ENCODE measurements at places on chromosomes 13 and 19.

- DNase-seq, result no peak
These were observed 1356.6 kb downstream of the SLITRK5 start for GRCh38 chr13:89027694-89028306.

DNA sequence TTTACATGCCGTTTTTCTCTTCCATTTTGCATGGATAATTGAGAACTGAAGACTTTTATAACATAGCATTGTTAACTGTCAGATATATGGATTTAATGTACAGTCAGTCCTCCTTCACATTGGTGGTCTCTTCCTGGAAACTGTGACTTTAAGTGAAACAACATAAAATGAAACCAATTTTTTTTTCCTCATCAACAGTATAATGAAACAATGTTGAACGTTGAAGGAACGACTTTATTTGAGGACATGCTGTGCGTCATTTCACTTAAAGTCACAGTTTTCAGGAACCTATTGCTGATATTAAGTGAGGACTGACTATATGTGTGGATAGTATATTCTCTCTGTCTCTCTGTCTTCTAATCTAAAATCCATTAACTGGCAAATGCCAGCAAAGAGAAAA, 54.8 kb downstream of the COG3 start:
- DNase-seq, result no peak

- no peak for DNase-seq
These were observed 8.1 kb upstream of the HCN2 start for GRCh38 chr19:581399-582111.

GRCh38 chr13:98370261-98370660, 193.2 kb upstream of the RNF113B start:
- DNase-seq, result no peak

- DNase-seq, result no peak
These were observed 59.7 kb upstream of the TRPC4 start for GRCh38 chr13:37929308-37929707.

- DNase-seq, result no peak
These were observed 9.6 kb downstream of the UPF1 start for GRCh38 chr19:18841400-18841799.

DNA sequence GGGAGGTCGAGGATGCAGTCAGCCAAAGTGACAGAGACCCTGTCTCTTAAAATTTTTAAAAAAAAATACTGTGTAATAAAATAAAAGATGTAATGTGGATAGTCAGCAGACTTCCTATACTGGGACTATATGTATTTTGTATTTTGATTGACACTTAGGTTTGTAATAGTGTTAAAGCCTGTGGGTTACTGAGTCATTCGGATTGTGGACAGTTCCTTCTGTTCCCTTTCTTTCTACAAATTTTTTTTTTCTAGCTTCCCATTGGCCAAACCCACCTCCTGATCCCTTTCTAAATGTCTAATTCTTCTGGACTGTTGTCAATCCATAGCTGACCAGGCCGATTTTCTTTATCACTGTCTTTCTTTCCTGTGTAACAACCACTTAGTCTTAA, 108.0 kb downstream of the DNAJC3 start:
- no peak for DNase-seq

DNA sequence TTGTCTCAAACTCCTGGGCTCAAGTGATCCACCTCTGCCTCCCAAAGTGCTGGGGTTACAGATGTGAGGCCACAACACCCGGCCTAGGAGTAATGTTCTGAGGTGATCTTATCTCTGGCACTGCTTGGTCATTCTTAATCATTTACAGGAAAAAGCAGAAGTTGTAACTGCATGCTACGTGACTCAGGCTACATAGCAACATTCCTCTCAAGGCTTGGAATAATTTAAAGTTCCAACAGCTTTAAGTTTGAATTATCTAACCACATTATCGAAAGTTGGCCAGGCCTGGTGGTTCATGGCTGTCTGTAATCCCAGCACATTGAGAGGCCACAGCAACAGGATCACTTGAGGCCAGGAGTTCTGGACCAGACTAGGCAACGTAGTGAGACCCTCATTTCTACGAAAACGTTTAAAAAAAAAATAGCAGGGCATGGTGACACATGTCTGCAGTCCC, 3.9 kb upstream of the B9D2 start:
- DNase-seq, result peak; percentile 95

DNA sequence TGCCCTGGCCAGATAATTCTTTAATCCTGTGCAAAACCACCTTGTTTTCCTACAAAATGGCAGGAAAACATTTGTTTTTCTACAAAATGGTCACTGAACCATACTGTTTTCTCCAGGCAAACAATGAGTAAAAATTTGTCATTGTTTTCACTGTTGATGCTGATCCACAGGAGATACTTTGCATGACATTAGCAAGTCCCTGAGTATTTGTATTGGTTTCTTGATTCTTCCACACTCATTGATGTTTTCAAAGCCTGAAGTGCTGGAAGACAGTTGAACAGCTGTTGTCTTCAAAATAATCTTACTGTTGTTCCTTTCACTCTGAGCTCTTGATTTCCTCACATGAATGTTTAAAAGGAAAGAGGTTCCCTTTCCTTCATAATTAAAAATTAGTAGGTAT, 123.1 kb upstream of the HTR2A start:
- DNase-seq, result no peak

GRCh38 chr19:56098731-56099568, 22.1 kb downstream of the ZNF787 start:
- no peak for DNase-seq

- DNase-seq, result no peak
These were observed 116.6 kb upstream of the UQCRFS1 start for GRCh38 chr19:29329460-29330134.

GRCh38 chr19:30376826-30377425, 4.7 kb downstream of the ZNF536 start:
- DNase-seq, result no peak

DNA sequence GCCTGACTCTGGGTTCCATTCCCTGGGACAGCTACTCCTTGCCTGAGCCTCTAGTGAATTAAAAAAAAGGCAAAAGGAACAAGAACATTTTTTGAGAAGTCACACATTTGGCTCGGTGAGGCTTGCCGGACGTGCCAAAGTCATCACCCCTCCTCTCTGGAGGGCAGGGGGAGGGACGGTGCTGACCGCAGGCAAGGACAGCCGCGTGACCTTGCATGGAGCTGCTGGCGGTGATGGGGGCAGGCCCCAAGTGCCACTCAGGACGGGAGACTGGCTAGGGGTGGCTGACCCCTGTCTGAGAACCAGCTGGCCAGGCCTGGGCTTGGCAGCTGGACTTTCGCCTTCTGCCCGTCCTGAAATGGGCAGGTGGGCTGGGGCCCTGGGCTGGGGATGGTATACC, 26.4 kb downstream of the MAP2K2 start:
- DNase-seq, result no peak

DNA sequence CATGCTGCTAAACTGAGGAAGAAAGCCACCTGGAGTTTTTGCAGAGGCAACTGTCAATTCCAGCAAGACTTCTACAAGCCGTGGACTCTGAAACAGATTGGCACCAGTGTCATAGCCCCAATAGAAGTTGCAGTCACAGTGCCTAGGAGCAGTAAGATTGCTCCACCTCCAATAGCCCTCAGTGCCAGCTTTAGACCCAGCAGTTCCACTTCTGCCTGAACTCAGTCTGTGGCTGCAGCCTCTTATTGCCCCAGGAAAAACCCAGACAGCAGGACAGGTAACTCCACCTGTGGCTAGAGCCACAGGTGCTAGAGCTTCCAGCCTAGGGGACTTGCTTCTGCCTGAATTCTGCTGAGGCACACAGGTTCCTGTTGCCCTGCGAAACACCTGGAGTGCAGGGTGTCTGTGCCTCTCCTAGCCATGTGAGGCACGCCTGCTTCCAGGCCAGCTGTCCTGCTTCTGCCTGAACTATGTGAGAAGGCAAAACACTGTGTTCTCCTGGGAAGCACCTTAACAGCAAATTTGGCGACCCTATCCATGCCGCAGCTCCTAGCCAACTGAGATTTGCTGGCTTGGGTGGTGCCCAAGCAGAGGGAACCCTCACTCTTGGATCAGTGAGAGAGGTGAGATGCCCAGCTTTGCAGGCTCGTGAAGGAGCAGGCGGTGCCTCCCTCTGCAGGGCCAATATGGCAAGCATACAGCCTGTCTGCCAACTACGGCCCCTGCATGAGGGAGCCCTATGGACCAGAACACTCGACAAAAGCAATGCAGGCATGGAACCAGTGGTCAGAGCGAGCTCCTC, 607.6 kb downstream of the PCDH17 start:
- DNase-seq, result no peak

GRCh38 chr13:48828962-48829411, 146.7 kb upstream of the FNDC3A start:
- DNase-seq, result no peak

DNA sequence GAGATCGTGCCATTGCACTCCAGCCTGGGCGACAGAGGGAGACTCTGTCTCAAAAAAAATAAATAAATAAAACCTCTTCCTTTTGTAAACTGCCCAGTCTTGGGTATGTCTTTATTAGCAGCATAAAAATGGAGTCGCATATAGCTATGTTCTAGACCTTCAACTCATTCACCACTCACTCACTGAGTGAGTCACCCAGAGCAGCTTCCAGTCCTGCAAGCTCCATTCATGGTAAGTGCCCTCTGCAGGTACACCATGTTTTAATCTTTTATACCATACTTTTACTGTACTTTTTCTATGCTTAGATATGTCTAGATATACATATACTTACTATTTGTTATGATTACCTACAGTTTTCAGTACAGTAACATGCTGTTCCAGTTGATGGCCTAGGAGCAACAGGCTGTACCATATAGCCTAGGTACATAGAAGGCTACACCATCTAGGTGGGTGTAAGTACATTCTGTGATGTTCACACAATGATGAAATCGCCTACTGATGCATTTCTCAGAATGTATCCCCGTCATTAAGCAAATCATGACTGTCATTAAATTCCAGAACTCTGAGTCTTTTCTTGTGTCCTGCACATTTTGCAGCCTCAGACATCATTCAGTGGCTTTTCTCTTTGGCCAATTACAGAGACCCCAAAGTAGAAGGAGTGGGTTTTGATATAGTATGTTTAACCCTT, 13.7 kb upstream of the FARP1 start:
- DNase-seq, result no peak

- no peak for DNase-seq
These were observed 3.8 kb upstream of the LTBP4 start for GRCh38 chr19:40597329-40597838.

DNA sequence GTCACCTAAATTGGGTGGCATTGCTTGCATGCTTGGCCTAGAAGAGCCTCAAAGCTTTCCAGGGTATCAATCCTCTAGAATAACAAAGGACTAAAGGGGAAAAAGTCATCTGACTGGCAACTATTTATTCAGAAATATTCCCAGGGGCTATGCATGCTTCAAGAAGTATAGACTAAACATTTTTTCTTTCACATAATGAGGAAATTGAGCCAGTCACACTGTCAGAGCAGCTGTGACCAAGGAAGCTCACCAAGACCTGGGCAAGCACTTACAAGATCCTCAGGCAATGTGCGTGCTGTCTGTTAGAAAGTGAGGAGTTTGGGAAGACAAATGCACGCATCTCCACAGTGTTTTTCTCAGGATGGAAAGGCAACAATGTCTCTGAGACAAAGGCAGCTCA, 747.2 kb downstream of the DIAPH3 start:
- DNase-seq, result no peak

- DNase-seq, result no peak
These were observed 19.4 kb upstream of the KLF5 start for GRCh38 chr13:73039201-73040108.

DNA sequence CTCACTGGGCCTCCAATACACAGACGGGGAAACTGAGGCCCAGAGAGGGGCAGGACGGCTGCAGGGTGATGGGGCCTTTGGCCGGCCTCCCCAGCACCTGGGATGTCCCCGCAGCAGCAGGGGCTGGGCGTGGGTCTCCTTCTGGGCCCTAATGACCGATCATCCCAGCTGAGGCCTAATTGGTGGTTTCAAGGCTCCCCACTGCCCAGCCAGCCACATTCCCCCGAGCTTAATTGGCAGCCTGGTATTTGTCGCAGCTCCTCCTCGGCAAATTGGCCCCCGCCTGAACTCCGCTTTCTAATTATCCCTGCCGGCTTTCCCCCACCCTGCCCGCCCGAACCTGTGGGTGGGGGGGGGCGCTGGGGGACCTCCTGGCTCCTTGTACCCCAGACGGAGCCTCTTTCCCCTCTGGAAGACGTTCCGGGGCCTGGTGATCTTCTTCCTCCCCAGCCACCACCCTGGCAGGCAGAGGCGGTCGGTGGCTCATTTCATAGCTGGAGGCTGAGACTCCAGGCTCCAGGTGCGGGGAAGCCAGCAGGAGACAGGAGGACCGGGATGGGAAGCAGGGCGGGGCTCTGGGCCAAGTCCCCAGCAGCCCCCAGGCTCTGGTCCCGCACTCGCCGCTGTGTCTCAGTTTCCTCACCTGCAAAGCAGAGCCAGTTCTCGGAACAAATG, 27.2 kb upstream of the WDR18 start:
- DNase-seq, result no peak

GRCh38 chr19:17846146-17846545, 1.6 kb downstream of the JAK3 start:
- DNase-seq, result no peak

DNA sequence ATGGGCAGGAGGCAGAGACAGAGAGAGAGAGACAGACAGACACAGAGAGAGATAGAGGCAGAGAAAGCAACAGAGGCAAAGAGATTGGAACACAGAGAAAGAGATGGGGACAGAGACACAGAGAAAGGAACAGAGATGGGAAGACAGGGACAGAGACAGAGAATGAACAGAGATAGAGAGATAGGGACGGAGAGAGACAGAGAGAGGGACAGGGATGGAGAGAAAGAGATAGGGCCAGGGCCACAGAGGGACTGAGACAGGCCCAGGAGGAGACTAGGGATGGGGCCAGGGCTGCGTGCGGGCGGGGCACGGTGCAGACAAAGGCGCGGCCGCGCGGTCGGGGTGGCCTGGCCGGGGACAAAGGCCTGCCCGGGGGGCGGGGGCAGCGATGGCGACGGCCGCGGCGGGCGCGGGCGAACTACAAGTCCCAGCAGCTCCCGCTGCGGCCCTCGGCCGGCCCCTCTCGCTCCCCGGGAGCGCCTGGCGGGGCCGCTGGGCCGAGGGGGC, at the start of gene ZNF358:
Gene ZNF358 (plus strand): TSS at position 459 of the 507 bp plus-strand sequence. CDS start 3,140 bp downstream, outside the sequence.
- no peak for DNase-seq

DNA sequence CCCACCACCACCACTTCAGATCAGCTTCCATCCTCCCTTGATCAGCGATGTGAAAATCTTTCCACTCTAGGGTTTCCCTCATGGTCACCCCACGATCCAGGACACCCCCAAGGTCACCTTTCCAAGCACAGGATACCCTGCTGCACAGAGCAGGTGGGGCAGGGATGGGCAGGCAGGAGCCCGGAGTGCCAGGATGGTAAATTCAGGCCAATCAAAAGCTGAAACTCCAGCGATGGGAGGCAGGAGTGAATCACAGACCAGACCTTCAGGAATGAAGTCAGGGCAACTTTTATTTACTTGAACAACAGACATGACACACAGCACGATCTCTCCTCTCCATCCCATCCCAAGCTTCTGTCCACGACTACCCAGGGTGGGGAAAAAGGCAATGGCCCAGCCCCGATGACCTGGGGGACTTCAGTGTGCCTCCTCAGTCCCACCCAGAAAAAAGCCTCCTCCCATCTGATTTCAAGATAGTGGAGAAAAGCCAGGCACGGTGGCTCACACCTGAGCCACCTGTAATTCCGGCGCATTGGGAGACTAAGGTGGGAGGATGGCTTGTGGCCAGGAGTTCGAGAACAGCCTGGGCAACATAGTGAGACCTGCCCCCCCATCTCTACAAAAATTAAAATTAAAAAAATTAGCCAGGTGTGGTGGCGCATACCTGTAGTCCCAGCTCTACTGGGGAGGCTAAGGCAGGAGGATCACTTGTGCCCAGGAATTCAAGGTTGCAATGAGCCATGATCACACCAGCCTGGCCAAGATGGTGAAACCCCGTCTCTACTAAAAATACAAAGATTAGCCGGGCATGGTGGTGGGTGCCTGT, 39.2 kb downstream of the ZSWIM4 start:
- no peak for DNase-seq

GRCh38 chr13:49220036-49220855, at the start of gene MLNR:
Gene MLNR, plus strand, starts transcription at chr13:49220338. Its CDS starts 0 bp downstream, at chr13:49220338.
- no peak for DNase-seq

Data from HS-27A (cell line).